Activated T-helper 1 cell treated with anti-CD3 and anti-CD28 coated beads, Interleukin-2, amount 50 U/mL, for 16 hours (primary cell): ENCODE measurements at places on chromosomes 3 and 15.

GRCh38 chr3:62562596-62562995 lies 189.2 kb upstream of the FEZF2 start:
- DNase-seq = no peak

GRCh38 chr3:125087768-125088391 lies 32.1 kb upstream of the HEG1 start:
- no peak for DNase-seq

- no peak for DNase-seq
These were observed 419.8 kb downstream of the NSUN3 start for GRCh38 chr3:94482686-94483085.

DNA sequence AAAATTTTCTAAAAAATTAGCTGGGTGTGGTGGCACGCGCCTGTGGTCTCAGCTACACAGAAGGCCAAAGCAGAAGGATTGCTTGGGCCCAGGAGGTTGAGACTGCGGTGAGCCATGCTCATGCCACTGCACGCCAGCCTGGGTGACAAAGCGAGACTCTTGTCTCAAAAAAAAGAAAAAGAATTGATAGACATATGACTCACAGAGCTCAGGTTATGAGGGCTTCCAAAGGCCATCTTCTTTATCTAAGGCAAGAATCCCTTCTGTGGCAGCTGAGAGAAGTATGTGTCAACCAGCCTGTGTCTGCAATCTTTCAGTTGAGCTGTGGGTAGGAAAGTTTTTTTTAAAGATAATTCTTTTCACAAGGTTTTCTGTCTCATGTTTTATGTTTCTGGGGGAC lies 53.9 kb downstream of the MRPS25 start:
- no peak for DNase-seq

DNA sequence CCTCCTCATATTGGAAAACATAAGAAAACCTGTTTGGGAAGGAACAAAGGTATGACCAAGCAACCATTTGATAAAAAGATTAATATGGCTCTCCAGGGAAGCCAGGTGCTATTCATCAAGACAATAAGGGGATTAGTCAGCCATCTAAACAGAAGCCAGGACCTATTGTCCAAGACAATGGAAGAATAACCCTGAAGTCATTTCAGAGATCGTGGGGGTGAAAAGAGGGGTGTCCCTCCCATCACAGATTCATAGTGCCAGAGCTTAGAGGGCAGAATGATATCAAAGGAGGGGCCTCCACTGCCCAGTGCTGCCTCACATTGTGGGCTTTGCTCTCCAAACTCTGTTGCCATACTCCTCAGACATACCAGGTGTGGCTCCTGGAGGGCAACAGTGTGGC lies 73.5 kb downstream of the DAPK2 start:
- DNase-seq = no peak

DNA sequence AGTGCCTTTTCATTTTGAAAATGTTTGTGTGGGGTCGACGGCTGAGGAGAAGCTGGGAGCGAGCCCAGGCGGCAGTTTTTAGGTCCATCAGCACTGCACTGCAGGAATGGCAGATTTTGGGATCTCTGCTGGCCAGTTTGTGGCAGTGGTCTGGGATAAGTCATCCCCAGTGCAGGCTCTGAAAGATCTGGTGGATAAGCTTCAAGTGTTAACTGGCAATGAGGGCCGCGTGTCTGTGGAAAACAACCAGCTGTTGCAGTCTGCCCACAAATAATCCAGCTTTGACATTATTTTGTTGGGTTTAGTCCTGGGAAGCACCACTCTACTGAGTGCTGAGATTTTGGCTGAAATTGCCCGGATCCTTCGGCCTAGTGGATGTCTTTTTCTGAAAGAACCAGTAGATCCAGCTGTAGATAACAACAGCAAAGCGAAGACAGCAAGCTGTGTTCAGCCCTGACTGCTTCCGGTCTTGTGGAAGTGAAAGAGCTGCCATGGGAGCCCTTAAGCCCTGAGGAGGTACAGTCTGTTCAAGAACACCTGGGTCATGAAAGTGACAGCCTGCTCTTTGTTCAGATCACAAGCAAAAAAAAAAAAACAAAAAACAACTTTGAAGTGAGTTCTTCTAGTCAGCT lies 13.1 kb upstream of the ANP32A start:
- no peak for DNase-seq

DNA sequence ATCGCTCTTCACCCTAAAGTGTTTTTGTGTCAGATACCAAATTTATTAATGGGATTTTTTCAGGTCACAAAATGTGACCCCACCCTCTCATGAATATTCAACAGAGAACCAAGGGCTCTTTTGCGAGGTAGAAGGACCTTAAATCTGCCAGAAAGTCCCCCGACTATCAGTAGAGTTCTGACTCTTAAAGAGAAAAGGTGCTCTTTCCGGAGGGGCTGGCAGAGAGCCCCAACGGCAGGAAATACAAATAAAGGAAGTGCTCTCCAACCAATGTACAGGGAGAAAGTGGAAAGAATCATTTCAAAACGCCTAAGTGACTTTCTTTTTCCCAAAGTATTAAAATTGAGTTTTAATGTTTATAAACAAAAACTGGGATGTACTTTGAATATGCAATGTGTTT lies 517.2 kb downstream of the FOXP1 start:
- DNase-seq = no peak

DNA sequence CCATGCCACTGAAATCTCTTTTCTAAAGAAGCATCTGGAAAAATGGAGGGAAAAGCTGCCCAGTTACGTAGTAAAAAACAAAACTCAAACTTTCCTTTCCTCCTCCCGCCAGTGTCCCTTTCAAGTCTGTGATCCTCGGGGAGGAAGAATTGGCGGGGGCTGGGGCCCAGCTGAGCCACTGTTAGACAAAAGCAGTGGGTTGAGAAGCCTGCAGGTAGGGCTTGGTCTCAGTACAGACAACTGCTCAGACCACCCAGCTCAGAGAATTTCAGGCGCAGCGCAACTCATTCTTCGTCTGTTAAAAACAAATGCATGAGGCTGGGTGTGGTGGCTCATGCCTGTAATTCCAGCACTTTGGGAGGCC lies 117.1 kb downstream of the MYLK start:
- DNase-seq = no peak

DNA sequence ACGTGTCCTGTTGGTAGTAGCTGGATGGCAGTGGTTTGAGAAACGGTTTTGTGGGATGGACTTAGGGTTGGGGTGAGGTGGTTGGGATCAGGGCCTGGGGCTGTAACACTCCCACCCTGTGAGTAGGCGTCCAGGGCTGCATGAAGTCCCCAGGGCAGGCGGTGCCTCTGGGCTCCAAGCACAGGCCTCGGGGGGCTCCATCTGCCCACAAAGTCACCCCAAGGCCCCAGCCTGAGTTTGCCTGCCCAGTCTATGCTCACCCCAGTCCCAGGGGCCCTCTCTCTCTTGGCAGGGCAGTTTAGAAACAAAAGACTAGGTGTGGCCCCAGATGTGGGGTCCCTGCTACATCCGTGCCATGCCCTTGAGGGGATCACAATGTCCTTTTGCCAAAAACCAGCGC lies 86.9 kb upstream of the PRR23E start:
- no peak for DNase-seq

GRCh38 chr3:42749025-42749752 lies 23.9 kb downstream of the CCDC13 start:
- DNase-seq = no peak

- DNase-seq = no peak
These were observed 28.4 kb upstream of the SMAD6 start for GRCh38 chr15:66673410-66674322.

- no peak for DNase-seq
These were observed 85.4 kb upstream of the AGTR1 start for GRCh38 chr3:148612278-148612677.

DNA sequence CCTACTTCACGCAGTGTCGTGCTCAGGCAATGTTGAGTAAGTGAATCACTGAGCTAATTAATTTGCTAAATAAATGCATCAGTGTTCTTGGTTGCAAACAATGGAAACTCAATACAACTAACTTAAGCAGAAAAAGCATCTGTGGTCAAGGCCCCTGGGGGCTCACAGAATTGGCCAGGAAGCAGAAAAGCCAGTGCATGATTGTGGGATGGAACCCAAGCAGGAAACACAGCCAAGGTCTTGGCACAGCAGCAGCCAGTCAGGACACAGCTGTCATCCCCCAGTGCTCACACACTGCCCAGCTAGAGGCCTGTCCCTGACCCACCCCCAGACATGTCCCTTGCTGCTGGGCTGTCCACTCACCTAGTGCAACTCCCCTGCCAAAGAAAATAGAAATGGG lies 85.9 kb downstream of the AQP9 start:
- DNase-seq = no peak

DNA sequence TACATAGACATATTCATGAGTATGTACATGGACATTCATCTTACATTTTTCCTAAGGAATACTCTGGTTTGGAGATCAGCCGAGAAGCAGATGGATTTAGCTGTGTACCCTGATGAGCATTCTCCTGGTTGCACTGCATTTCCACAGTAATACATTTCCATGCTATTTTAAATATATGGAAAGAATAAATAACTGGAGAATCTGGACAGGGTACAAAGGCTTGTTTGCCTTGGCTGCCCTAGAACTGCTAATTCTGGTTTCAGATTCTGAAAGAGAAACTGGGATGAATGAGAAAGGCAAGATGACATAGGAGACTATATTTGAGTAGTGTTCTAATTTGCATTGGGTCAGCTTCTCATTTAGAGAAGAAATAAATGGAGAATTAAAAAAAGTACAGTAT lies 190.8 kb upstream of the FAM3D start:
- no peak for DNase-seq

GRCh38 chr15:71706461-71707229 lies 103.7 kb upstream of the NR2E3 start:
- no peak for DNase-seq

DNA sequence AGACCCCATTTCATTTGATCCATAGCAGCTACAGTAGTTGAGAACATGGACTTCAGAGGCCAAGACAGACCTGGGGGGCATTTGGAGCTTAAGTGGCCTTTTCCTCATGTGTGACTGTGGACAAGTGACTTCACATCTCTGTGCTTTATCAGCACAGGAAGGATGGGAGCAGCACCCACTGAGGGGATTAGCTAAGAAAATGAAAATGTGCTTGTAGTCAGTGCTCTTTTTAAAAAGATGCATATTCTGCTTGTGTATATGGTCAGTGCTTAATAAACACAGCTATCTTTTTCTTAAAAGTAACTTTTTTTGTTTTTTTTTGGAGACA lies 34.5 kb downstream of the SLC6A6 start:
- DNase-seq = no peak

GRCh38 chr3:71294919-71295318 lies 288.6 kb downstream of the FOXP1 start:
- DNase-seq = no peak

GRCh38 chr3:168248383-168249204 lies 152.9 kb upstream of the GOLIM4 start:
- DNase-seq = no peak

- DNase-seq = no peak
These were observed 407.6 kb downstream of the ZIC1 start for GRCh38 chr3:147816752-147817151.

DNA sequence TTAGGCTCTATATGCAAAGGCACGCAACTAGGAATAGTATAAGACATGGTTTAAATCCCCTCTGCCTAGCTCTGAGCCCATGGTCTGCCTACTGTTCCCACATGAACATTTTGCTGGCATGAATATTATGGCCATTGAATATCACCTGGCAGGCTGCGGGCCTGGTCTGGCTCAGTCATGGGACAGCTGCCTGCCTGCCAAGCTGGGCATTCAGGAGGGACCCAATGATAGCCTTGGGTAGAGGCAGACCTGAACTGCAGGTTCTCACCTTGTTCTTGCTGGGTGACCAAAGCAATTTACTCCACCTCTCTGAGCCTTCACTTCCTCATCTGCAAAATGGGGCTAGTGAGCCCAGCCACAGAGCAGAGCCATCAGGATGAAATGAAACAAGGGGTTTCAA lies 11.3 kb downstream of the RBP1 start:
- DNase-seq = no peak

DNA sequence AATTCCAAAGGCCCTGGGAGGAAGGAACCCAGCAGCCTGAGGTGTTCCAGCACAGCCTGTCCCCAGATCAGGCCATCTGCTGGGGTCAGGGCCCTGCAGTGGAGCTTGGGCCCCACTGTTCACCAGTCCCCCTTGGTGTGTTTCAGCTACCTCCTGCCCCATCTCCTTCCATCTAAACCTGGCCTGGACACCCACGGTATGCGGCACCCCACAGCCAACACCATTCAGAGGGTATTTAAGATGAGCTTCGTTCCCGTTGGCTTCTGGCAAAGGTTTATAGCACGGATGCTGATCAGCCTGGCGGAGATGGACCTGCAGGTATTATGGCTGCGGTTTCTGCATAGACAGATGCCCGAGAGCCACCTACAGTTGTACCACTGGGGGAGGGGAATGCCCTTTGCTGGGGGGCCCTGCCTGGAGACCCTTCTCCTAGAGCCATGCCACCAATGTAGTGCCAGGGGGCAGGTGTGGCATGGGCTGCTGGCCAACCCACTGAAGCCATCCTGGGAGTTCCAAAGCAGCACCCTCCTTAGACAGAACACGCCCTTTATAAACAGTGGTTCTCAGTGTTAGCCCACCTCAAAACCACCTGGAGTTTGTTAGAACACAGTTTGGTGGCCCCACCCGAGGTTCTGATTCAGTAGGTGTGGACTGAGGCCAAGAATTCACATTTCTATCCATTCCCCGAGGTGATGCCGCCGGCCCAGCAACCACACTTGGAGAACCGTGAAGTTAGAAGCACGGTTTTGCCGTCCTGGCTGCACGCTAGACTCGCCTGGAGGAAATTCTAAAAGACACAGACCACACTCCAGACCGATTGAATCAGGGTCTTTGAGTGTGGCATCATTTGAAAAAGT lies 126.9 kb downstream of the LRRK1 start:
- DNase-seq = no peak

GRCh38 chr3:46736006-46736872 lies 18.6 kb upstream of the PRSS50 start:
- DNase-seq = no peak

DNA sequence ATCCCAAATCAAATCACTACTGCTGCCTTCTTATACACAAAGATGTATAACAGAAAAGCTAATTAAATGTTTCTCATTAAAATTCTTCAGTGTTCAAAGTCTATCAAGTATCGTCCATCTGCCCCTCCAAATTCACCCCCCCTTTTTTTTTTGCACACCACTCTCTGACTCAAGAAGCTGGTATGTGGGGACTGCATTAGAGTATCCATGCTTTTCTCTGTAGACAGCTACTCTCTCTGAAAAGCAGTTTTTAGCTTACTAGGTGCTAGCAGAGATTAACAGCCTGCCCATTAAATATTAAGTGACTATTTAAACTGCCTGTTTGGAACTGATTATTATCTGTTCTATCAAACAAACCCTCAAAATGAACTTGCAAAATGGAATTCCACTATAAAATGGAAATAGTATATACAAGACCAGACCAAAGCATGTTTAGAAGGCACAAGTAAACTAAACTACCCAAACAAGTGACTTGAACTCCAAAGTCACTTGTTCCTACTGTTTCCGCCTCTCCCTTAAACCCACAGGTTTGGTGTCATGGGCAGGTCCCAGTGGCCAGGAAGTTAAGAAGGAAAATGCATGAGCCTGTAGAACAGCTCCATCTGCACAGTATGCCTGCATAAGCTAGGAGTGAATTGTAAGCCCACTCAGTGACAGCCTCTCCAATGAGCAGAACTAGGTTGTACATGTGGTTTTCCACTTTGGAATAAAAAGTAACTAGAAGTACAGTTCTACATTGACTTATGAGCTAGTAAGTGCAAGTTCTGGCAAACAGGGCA lies 32.5 kb downstream of the GBE1 start:
- no peak for DNase-seq

- DNase-seq = no peak
These were observed 16.1 kb downstream of the ERICH6 start for GRCh38 chr3:150687613-150688012.

- no peak for DNase-seq
These were observed 9.2 kb upstream of the ENTPD3 start for GRCh38 chr3:40377822-40378221.

GRCh38 chr15:91928675-91929074 lies 75.2 kb downstream of the SLCO3A1 start:
- no peak for DNase-seq
